ENCODE measurements at places on chromosomes 16 and 17.

DNA sequence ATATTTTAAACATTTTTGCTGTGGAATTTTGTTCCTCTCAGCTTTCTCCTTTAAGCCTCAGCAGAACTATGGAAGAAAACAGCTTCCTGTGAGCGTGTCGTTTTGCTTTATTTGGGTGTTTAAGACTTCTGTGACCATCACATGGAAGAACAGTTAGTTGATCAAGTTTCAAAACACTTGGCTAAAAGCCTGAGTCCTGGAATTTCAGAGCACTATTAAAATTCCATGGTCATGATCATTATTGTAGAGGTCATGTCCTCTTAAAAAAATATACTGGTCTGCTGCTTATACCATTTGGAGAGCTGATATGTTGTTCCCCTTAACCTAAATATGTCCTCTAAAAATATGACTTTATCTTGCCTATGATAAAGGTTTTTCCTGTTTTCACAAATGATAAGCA lies 12.6 kb upstream of the CDR2 start:
- no peak for DNase-seq

GRCh38 chr16:22347100-22347820 lies 27.2 kb downstream of the CDR2 start:
- no peak for DNase-seq

- no peak for DNase-seq
Observed at GRCh38 chr16:51228097-51228659, 77.1 kb upstream of the SALL1 start.

- no peak for DNase-seq
Observed at GRCh38 chr17:82949361-82949760, 109.5 kb upstream of the ZNF750 start.

GRCh38 chr17:58577696-58578095 lies 63.3 kb upstream of the MTMR4 start:
- DNase-seq = peak; percentile 75

DNA sequence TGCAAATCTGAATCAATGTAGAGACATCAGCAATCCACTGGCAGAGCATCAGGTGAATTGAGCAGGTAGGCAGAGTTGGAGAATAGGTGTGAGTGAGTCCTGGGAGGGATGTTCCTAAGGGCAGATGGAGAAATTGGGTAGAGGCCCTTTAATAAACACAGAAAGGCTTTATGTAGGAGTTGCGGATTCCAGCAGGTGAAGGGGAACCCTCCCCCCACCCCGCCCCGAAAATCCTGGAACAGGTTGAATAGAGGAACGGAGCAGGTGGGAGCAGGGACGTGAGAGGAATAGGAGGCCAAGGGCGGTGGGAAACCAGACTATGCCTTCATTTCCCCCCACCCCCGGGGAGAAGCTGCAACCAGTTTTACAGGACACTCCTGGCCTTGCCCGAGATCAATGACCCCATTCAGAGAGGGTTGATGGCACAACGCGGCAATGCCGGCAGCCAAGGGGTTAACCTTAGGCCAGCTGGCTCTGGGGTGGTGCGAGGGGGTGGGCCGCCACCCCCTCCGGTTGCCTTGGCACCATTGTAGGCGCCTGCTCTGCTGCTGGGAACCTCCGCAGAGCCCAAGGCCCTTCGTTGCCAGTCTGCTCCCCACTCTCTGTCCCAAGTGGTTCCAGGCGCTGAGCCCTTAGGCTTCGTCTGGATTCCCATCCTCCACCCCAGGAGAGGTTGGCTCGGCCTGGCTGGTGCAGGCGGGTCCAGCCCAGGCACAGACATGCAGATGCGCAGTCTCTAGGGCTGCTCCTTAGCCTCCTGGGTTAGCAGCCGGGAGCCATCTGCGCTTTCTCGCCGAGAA lies 814 bp upstream of the RUNDC3A start:
- peak; percentile 82 for DNase-seq

Measured in hypothalamus (tissue), 51 donors.